Right lung (tissue), 10 donors: ENCODE measurements at places on chromosomes 4 and X. TPM values are rescaled to one million over a fixed set of nuclear protein-coding genes. Genes with fewer than 3 reads are reported as not detected.

OPHN1 gene
- 10.1 TPM for polyA plus RNA-seq

SLC2A9 gene
- 3.4 TPM for polyA plus RNA-seq

TCEAL7 gene
- polyA plus RNA-seq: 19.5 TPM

ZBED1 gene
- polyA plus RNA-seq: 29.3 TPM

RAB9B gene
- 3.1 TPM for polyA plus RNA-seq

MAGIX gene
- 3.2 TPM for polyA plus RNA-seq

CTBP1 gene
- 119 TPM for polyA plus RNA-seq

TEC gene
- polyA plus RNA-seq: 9.5 TPM

DUX4 gene
- polyA plus RNA-seq: 0.51 TPM

MAGEA11 gene
- not detected for polyA plus RNA-seq

NAT8L gene
- polyA plus RNA-seq: 2.8 TPM

SLC9A6 gene
- polyA plus RNA-seq: 16.9 TPM

CNOT6L gene
- 19.0 TPM for polyA plus RNA-seq

FAM9B gene
- not detected for polyA plus RNA-seq

IGSF1 gene
- 11.5 TPM for polyA plus RNA-seq

IQCM gene
- polyA plus RNA-seq: not detected

KLHL4 gene
- polyA plus RNA-seq: 5.7 TPM

MFSD8 gene
- polyA plus RNA-seq: 25.2 TPM

ITM2A gene
- polyA plus RNA-seq: 54.5 TPM

DUSP9 gene
- 0.69 TPM for polyA plus RNA-seq

HPF1 gene
- 45.8 TPM for polyA plus RNA-seq
